RPMI7951 (cell line): ENCODE measurements at places on chromosomes 12 and 14.
A peak's percentile ranks its signal among the peaks of the same experiment; 100 is the strongest.

GRCh38 chr12:6430124-6430989 is 14.4 kb upstream of the CD27 start:
- DNase-seq = peak; percentile 96

DNA sequence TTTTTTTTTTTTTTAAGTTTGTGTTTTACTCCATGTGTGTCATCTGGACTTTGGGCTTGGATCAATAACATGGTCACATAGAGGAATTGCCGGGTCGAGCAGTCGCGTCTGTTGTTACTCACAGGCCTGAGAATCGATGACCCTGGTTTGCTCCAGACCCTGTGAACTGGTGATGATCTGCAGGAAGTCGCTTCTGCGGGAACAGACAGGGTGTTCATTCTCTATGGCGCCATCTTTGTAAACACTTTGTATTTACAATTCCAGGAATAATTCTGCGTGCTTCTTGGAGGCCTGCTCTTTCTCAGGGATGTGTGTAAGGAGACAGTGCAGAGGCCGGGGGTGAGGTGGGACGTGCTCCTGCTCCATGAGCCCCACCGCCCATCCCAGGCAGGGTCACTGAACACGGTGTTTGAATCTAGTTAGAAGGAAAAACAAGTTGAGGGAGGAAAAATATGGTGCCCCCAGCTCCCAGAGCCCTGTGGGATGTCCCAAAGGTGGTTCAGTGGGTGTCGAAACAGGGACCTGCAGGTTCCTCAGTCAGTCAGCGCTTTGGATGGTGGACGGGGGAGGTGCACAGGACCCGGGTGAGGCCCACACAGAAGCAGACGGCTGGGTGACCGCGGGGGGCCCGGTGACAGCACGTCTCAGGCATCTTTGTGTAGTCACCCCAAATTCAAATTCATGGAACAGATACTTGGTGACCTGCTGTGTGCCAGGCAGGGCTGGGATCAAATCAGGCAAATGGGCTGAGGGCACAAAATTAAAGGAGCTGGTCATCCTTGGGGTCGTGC is 58.8 kb downstream of the ADGRD1 start:
- DNase-seq = no peak

DNA sequence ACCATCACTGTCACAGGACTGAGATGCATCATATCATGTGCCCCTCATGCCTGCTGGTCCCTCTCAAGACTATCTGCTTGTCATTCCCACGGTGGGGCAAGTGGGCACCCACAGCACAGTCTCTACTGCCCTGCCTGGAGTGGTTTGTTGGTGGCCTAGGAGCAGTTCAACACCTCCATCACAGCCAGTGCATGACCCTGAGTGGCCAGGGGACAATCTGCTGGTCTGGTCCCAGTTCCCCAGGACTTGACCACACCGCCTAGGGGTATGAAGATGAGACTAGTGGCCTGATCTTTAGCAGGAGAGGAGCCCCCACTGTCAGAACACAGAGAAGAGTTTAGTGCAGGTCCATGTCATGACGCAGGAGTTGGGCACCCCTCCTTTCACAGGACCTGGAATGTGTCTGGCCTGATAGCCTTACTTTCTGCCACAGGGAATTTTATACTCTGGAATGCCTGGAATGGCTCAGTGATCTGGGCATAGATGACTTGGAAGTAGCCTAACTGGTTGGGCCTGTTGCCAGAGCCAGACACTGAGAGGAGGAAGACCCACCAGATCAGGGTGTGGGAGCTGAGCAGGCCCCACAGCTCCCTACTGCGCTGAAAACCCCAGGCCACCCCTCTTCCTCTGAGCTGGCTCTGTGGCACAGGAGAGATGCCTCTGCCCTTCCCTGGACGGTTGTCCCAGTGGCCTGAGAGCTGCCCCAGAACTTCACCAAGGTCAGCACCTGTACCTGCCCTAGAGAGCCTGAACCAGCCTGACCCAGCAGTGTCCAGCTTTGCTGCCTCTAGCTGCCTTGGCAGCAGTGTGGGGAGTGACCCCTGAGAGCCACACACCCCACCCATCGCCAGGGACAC is 83.3 kb downstream of the PUS7L start:
- DNase-seq = peak; percentile 5

DNA sequence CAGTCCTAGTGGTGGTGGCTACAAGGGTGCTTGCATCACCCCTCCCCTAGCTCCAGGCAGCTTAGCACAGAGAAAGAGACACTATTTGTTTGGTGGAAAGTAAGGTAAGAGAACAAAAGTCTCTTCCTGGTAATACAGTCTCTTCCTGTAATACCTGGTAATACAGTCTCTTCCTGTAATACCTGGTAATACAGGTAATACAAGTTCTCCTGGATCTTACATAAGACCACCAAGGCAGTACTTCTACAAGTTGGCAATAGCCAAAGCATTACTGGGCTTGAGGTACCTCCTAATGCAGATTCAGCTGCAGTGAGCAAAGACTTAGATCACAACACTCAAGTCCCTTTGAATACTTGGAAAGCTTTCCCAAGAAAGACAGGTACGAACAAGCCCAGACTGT is 77.0 kb downstream of the CATSPERB start:
- DNase-seq = no peak

DNA sequence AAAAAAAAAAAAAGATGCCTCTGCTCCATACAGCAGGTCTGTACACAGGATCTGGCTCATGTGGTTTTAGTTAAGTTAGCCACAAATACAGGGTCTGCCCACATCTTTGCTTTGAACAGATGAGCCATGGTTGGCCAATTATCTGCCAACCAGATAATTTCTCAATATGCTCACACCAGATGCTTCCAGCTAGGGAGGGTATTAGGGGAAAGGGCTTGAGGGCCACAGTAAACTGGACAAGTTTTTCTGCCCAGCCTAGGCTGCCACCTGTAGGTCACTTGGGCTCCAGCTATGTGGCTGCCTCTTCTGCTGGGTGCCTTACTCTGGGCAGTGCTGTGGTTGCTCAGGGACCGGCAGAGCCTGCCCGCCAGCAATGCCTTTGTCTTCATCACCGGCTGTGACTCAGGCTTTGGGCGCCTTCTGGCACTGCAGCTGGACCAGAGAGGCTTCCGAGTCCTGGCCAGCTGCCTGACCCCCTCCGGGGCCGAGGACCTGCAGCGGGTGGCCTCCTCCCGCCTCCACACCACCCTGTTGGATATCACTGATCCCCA is 776 bp downstream of the RDH5 start:
- peak; percentile 99 for DNase-seq

DNA sequence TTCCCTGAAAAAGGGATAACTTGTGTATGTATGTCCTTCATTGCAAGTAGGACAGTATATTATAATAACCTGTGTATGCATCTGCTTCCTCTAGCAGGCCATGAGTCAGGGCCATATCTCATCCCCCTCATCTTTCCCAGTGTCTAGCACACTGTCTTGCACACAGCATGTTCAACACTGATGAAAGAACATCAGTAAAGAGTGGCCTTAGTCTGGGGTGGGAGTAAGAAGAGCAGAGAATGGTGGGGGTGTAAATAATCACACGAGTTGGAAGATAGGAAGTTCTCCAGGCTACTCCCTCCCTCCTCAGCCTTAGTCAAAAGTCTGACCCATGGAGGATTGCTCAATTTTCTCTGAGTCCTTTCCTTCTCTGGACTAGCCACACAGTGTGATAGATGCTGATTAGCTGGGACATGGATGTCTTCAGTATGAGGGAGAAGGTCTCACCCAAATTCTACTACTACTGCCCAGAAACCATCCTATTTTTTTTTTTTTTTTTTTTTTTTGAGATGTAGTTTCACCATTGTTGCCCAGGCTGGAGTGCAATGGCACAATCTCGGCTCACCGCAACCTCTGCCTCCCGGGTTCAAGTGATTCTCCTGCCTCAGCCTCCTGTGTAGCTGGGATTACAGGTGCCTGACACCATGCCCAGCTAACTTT is 14.6 kb upstream of the SP1 start:
- no peak for DNase-seq

DNA sequence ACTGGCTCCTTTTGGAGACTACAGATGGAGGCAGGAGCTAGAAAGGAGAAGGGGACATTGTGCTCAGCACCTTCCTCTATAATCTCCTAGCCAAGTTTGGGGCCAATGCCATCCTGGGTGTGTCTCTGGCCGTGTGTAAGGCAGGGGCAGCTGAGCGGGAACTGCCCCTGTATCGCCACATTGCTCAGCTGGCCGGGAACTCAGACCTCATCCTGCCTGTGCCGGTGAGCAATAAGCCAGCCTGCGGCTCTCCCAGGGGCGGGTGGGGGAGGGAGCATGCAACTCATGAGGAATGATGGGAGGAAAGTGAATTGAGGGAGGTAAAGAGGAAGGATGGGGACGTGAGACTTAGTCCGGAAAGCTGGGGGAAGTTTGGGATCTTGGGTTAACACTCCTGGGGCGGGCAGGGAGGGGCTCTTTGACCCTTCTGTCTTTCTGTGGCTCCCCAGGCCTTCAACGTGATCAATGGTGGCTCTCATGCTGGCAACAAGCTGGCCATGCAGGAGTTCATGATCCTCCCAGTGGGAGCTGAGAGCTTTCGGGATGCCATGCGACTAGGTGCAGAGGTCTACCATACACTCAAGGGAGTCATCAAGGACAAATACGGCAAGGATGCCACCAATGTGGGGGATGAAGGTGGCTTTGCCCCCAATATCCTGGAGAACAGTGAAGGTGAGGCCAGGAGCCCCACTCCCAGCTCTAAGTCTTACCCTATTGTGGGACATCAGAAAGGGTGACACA is 3.3 kb downstream of the ENO2 start:
- no peak for DNase-seq

DNA sequence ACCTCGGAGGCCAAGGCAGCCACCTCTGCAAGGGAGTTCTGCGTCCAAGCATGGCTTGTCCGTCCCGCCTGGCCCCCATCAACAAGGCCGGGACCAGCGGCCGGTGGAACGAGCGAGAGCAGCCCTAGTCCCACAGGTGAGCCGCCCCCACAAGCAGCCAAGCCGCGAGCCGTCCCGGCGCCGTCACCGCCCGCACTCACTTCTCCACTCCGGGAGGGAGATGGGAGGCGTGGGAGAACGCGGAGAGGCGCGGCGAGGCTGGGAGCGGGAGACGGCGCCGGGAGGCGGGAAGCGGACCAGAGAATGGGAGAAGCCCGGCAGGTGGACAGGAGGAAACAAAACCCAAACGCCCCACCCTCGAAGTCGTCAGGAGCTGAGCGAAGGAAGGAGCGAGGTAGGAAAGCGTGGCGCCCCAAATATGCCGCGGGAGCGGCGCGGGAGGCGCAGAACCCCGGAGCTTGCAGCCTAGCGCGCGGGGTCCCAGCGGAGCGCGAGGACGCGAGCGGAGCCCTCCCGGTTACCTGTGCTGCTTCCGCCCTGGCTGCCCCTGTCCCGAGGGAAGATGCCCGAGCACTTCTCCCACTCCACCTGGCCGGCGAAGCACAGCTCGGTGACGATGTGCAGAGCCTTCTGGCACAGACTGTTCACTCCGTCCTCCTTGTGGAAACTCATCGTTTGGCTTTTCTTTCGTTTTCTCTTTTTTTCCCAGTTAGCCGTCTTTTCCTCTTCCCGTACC is 600 bp downstream of the SYT10 start:
- peak; percentile 5 for DNase-seq

GRCh38 chr12:57898308-57898970 is 42.9 kb upstream of the ATP23 start:
- no peak for DNase-seq

GRCh38 chr14:64610049-64610746 is 60.4 kb downstream of the PPP1R36 start:
- DNase-seq = no peak

- no peak for DNase-seq
These were observed 16.3 kb downstream of the ELK3 start for GRCh38 chr12:96210376-96211055.

DNA sequence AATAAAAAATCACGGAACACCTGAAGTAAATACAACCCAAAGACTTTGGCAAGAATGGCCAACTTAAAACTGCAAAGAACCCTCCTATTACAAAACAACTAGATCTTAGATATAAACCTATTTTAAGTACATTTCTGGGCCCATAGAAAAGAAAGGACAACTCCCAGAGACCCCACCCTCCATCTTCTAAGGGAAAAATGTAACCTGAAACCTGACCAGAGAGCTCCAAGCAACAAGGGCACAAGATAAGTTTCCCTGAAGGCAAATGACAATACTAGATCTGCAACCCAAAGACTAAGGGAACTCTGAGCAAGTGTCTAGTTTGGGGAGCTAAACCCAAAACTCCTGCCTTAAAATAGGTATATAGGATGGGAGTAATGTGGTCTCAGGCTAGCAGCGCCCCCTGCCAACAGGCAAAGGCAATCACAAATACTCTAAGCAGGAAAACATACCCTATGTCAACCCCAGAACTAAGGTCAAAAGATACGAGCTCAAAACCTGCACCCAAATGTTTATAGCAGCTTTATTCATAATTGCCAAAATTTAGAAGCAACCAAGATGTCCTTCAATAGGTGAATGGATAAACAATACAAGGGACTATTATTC is 218.9 kb downstream of the ITPR2 start:
- no peak for DNase-seq

- DNase-seq = peak; percentile 50
These were observed 10.1 kb upstream of the NT5DC3 start for GRCh38 chr12:103851127-103851526.

DNA sequence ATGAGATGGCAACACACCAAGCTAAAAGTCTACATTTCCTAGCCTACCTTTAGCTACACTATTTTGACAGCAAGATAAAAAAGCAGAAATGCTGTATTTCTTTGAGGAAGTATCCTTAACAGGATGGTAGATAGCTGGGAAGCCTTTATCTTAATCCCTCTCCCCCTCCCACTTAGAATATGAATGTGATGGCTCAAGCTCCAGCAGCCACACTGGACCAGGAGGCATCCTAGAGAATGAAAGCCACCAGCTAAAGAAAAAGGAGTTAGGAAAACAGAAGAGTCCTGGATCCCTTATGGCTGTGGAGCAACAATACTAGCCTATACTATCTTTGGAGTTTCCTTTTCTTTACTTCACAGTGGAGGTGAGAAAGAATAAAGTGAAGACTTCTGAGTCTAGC is 15.1 kb downstream of the NAP1L1 start:
- no peak for DNase-seq

DNA sequence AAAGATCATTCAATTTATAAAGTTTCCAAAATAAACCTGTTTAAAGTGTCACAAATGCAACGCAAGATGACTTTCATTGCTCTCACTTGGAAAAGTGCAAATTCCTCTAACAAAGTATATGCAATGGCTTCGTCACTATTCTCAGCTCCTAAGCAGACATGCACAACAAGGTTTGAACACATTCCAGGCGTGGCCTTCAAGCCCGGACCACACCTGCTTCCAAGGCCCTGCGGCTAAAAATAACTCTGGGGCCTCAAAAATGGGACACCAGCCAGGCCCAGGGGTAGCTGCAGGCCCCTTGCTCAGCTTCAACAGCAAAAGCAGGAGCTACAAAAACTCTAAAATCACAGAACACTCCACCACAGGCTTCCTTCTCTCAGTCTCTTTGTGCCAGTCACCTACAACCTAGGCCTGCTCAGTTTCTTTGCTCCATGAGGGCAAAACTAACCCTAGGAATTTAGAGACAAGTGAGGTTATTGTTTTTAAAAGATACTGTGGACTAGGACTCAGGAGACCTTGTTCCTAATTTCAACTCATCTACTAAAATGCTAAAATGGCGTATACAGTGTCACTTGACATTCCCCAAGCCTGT is 29.3 kb downstream of the DUSP16 start:
- peak; percentile 16 for DNase-seq

GRCh38 chr12:77239617-77240016 is 174.2 kb upstream of the E2F7 start:
- no peak for DNase-seq

GRCh38 chr14:105368426-105368825 is 29.9 kb upstream of the TEX22 start:
- no peak for DNase-seq
